Left renal pelvis (tissue), 4 donors: ENCODE measurements at places on chromosomes 2 and 18. TPM values are rescaled to one million over a fixed set of nuclear protein-coding genes. Genes with fewer than 3 reads are reported as not detected.

SH2D6 gene
- 1.5 TPM for polyA plus RNA-seq

DNA sequence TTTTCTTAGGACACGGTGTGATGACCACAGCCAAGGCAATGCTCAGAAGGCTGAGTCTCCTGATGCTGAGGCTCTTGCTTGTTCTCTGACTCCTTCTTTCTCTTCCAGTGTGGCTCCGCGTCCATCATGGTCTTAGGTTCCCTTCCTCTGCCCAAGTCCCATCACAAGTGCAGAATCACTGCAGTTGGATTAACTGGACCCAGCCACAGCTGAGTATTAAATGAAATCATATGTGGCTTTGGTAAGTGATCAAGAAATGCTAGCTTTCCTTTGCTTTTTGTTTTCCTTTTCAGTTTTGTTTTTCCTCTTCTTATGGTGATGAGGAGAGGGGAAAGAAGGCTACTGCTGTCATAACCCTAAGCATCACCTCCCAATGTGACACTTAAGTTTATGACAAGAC is 375.8 kb downstream of the INSIG2 start:
- DNase-seq = no peak

DNA sequence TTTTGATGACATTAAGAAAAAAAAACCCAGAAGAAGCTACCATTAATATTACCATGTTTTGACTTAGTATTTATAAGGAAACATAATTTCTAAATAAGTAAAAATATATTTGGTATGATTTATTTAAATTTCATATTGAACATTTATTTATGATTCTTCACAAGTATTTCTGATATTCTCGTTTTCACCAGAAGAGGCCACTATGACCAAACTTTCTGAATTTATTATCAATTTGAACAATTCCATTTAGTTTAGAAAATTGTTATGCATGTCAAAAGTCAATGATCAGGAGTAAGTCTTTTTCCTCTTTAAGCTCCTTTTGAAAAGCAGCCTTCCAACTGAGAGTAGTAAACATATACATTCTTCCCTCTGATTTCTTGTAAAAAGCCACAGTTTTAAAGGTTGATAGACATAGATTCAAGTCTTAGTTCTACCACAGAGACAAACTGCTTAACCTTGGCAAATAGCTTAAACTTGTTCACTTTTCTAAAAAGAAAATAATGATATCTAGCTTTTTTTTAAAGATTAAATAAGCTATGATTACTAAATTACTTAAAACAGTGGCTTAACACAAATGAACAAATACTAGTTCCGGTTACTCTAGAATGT is 329.9 kb downstream of the TRIB2 start:
- DNase-seq = no peak

DNA sequence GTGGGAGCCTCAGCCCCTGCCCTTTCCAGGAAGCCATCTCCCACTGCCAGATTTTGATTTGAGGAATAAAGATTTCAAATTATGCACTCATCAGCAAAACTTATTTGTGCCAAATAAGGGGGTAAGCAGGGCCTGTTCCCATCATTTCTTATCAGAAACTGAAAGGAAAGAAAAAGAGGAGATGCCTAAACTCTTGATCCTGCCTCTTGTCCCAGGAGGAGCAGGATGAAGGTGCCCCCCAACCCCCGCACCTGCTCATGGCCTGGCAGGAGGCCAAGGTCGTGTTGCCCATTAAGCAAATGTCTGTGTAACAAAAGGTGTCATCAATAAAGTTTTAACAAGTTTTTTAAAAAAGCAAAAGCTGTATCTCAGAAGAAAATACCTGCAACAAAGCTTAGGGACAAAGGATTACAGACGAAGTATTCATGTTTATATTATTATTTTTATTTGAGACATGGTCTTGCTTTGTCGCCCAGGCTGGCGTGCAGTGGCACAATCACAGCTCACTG is 80.0 kb downstream of the INPP5D start:
- DNase-seq = no peak

DNA sequence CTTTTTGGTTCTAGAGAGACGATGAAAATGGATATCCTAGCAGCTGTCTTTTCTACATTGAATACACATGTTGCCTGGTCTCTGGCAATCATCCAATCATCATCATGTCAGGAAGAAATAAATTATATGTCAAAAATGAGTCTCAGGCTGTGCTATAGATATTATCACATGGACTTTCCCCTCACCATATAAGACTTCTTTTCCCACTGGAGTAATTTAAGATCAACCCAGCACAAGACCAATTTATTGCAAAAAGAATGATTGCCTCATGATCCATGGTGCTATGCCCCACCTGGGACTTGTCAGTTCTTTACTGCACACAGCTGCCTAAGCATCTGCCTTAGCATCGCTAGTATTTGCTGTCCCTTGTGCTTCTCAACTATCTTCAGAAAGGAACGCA is 783.7 kb upstream of the TMEFF2 start:
- peak; percentile 6 for DNase-seq

DNA sequence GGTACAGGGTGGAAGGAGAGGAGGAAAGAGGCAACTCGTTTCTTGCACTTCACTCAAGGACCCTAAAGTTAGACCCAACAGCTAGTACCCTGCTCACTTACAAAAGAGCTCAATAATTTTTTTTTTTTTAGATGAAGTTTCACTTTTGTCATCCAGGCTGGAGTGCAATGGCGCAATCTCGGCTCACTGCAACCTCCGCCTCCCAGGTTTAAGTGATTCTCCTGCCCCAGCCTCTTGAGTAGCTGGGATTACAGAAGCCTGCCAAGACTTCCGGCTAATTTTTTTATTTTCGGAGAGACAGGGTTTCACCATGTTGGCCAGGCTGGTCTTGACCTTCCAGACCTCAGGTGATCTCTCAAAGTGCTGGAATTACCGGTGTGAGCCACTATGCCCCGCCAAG is 4.1 kb downstream of the ASB3 start:
- DNase-seq = no peak

DNA sequence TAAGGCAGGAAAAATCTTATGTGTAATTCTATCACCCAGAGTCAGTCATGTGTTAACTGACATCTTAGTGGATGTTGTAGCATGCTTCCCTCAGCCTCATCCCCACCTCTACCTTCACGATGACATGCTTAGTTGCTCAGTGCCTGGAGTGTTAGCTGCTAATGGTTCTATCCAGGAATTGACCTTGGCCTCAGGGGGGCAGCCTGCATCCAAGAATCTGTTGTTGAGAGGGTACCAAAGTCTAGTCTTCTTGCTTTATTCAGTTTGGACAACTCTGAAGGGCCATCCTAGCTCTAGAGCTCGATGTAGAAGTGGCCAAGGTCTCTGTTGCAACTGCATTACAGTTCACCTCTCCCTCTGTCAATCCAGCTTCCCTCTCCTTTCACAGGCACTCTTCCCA is 61.2 kb downstream of the ACYP2 start:
- no peak for DNase-seq

- DNase-seq = no peak
Observed at GRCh38 chr2:189505492-189505891, 64.2 kb downstream of the WDR75 start.

GRCh38 chr18:22840606-22841144 is 92.5 kb upstream of the RBBP8 start:
- DNase-seq = no peak

DNA sequence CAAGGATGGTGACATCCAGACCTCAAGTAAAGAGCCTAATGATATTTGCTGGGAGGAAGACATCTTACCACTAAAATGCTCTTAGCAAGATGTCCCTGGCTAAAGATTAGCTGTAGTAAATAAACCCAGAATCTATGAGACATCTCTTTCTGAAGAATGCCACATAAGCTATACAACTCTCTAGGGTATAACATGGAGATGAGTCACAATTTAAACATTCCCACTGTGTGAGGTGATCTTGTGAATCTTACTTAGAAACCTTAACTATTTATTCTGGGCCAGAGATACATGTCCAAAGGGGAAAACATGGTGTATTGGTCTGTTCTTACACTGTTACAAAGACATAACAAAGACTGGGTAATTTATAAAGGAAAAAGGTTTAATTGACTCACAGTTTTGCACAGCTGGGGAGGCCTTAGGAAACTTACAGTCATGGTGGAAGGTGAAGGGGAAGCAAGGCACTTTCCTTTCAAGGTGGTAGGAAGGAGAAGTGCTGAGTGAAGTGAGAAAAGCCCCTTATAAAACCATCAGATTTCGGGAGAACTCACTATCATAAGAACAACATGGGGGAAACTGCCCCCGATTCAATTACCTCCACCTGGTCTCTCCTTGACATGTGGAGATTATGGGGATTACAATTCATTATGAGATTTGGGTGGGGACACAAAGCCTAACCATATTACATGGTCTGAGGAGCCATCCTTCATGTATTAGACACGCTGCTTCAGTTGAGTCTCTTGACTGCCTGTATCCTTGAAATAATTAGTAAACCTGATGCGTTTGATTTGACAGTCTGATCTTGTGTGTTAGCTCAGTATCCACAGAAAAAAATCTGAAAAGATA is 17.1 kb downstream of the KRCC1 start:
- DNase-seq = no peak
